GM12891 (cell line): ENCODE measurements at places on chromosomes 13 and 19.
A peak's percentile ranks its signal among the peaks of the same experiment; 100 is the strongest.

DNA sequence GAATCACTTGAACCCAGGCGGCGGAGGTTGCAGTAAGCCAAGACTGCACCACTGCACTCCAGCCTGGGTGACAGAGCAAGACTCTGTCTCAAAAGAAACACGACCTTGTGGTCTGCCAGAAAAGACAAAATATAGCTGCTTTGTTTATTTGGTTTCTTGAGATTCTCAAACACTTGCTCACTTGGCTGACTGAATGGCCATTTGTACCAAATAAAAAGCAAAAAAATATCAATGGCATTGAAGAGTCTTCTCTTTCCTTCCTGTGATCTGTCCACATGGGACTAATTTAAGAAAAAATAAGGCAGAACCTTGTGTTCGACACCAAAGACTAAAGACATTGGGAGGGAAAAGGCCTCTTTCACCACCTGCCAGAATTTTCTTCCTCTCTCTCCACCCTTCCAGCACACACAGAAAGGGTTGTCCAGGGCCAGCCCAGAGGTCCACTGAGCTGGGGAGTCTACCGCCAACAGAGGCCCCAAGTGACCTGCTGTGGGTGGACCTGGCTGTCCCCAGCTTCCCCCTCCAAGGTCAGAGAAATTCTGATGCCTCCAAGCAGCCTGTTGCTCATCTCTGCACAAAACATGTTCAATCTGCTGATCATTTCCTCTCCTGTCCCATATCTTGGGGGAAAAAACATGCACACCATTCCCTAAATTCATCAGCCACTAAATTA is 5.9 kb downstream of the BRME1 start:
- no peak for DNase-seq

- no peak for DNase-seq
Measured at GRCh38 chr13:93254775-93255174, 28.2 kb downstream of the GPC6 start.

DNA sequence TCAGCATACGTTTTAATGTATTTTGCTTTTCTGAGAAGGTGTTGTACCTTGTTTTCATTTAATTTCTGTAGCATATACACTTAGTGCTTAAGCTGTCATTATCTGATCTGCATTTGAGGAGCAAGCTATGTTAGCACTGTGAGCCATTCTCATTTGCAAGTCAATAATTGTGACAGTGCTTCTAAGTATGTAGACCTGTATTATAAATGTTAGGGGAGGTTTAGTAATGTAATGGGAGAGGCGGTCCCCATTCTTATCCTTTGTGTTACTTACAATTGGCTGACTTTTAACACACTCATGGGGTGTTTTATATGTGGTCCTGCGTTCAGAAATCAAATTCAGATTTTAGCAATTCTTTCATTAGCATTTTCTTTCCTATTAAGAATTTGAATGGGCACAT is 90.2 kb downstream of the GPC6 start:
- DNase-seq: no peak

DNA sequence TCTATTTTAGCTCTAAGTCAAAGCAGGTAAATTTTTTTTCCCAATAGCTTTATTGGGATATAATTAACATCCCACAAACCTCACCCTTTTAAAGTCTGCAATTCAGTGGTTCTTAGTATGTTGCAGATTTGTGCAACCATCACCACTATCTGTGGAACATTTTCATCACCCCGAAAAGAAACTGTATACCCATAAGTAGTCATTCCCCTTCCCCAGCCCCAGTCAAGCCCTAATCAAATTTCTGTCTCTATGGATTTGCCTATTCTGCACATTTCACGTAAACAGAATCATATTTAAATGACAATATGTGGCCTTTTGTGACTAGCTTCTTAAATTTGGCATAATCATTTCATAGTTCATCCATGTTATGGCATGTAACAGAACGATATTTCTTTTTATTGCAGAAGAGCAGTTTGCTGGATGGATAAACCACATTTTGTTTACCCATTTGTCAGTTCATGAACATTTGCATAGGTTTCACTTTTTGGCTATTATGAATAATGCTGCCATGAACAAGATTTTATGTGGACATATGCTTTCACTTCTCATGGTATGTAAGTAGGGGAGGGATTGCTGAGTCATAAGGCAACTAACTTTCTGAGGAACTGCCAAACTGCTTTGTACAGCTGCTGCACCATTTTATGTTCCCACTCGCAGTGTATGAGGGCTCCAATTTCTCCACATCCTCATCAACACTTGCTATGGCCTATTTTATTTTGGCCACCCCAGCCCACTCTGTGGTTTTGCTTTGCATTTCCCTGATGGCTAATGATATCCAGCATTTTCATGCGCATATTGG is 10.9 kb downstream of the SLC46A3 start:
- no peak for DNase-seq

DNA sequence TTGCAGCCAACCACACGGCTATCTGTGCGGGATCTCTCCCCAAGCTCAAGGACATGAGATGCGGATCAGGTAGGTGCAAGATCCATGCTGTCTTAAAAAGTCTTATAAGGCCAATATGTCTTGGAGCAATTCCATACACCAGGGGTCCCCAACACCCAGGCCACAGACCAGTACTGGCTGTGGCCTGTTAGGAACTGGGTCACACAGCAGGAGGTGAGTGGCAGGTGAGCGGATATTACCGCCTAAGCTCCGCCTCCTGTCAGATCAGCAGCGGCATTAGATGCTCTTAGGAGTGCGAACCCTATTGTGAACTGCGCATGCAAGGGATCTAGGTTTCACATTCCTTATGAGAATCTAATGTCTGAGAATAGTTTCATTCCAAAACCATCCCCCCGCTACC is 68.8 kb upstream of the ZNF599 start:
- DNase-seq: no peak

DNA sequence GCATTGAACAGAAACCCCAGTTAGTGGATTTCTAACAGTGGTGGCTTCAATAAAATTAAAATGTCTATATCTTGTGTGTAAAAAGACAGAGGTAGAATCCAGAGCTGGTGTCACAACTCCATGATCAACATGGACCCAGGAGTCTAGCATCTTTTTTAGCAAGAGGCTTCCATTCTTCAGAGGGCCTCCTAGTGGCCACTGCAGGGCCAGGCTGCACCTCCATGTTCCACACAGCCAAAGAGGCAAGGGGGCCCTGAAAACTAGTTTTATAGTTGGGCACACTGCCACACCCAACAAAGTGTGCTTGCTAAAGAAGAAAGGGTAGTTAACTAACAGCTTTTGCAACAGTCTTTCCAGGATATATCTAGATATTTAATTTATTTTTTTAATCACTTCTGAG is 12.9 kb downstream of the N4BP2L1 start:
- DNase-seq: no peak

DNA sequence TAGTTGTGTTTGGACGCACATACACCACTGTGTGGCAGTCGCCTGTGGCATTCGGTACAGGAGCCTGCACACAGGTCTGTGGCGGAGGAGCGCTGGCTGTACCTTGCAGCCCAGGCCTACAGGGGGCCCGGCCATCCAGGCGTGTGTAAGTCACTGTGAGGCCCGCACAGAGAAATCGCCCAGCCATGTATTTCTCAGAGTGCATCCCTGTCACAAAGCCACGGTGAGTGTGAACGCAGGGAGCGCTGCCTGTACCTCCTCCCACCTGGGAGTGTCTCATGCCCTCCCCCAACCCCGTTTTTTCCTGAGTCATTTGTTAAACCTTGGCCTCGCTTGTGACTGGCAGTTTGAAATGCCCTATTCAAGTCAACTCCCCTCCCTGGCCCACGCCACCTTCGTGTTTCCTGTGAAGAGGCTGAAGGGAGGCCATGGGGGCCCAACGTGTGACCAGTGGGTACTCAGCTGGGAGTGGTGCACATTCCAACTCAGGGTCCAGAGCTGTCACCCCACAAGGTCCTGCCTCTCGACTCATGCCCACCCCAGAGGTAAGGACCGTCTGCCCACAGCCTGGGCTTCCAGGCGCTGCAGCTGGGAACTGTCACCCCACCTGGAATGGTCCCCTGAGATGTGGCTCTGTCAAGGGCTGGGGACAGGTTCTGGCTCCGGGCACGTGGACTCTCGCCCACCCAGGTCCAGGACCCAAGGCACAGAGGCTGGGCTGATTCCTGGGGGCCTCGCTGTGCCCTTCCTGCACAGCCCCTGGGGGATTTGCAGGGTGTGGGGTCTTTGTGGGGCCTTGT is 11.6 kb upstream of the RASA3 start:
- DNase-seq: peak; percentile 75

DNA sequence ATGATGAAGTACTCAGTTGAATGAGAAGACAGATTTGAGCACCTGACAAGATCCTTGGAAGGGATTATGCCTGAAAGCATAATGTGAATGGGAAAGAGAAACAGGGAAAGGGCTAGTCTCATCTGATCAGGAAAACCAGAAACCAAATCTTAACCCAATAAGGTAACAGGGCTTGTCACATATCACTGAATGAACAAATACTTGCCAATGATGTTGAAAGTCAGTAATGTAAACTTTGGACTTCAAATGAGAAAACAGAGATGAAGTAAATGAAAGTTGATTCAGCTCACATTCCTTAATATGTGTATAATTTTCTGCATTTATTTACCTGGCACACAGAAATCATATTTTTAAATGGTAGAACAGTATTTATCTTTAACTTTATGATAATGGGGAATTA is 480.0 kb downstream of the KCTD12 start:
- DNase-seq: no peak

- DNase-seq: peak; percentile 39
Measured at GRCh38 chr13:33016414-33017322, at the start of gene KL. TSS of gene KL (plus strand) at chr13:33016423. CDS start at chr13:33016441, 18 bp downstream.

DNA sequence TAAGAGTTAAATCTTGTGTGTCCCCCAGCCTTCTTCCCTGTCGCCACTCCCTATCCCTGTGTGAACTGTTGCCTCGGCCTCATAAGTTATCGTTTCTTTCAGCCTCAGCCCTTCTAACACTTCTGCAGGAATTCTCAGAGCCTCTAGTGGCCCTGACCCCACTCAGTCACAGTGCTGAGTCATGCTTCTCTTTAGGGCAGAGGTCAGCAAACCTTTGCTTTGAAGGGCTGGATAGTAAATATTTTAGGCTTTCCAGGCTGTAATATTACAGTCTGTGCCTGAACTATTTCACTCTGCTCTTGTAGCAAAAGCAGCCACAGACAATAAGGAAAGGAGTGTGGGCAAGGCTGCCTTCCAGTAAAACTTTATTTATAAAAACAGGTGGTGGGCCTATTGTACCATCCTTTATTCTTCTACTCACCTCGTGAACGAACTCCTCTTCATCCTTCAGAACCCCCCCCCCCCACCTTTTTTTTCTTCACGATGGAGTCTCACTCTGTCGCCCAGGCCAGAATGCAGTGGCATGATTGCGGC is 22.1 kb downstream of the MYO9B start:
- no peak for DNase-seq

DNA sequence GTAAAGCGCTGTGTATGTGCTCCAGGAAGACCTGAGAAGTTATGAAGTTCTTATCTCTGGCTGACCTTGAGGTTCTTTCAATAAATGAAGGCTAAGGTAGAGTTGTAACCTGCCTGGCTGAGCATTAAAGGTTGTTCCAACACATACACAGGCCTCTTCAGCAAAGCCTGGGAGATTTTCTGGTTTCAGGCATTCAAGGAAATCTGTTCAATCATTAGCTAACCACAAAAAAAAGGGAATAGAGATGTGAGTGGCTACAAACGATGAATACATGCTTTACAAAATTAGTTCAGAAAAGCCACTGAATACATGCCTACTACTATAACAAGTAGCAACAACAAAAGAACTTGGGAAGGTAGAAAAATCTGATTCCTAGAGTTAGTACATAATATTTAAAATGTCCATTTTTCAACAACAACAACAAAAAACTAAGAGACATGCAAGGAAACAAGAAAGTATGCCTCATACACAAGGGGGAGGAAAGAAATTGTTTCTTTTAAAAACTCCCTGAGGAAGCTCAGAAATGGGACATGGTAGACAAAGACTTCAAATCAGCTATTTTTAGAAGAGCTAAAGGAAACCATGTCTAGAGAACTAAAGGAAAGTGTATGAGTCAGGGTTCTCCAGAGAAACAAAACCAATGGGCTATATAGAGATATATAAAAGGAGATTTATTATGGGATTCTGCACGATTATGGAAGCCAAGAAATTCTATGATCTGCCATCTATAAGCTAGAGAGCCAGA is 191.5 kb upstream of the IPO5 start:
- no peak for DNase-seq

DNA sequence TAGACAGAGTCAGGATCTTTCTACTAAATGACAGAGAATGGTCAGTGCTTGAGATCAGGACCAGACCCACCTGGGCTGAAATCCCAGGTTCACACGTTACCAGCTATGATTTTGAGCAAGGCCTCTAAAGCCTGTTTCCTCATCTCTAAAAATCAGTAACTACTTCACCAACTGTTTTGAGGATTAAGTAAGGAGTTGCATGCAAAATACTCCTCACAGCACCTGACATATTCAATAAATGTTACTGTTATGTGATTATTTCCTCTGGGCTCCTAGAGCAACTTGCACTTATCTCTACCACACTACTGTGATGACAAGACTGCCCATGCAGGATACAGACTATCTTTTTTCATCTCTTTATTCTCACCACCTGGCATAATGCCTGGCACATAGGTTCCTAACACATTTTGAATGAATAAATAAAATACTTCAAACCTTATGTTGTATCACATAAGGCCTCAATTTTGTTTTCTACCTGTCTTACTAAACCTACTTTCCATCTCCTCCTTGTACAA is 1.8 kb downstream of the KATNAL1 start:
- DNase-seq: no peak

DNA sequence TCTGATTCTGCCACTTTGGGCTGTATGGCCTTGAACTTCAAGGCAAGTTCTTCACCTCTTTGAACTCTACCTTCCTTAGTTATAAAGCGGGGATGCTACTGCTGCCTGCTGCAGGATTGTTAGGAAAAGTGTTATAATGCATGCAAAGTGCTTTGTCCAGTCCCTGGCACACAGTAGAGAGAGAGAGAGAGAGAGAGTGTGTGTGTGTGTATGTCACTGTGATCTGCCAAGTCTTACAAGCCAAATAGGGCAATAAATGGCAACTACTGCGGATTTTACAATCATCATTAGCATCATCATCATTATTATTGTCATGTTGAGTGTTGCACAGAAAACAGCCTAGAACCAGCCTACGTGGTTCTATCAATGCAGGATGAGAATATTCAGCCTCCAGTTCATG is 136.1 kb downstream of the ZDHHC20 start:
- no peak for DNase-seq

- DNase-seq: no peak
Measured at GRCh38 chr13:28843639-28844038, 23.5 kb downstream of the MTUS2 start.

DNA sequence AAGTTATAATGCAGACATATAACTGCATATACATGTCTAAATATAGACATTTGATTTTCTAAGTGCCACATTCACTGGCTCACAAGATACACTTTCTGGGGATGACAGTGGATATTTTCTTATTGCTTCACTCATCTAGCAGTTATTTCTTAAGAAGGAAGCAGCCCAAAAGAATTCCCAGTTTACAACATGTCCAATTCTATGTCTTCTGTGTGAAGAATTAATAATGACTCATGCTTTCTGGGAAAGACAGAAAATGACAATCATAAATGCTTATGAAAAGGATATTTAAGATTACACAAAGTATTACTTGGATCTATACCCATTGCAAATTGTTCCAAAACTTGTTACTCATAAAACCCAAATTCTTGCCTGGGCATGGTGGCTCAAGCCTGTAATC is 543.4 kb downstream of the SUCLA2 start:
- no peak for DNase-seq
